ENCODE measurements at places on chromosomes 11 and 22. TPM values are rescaled to one million over a fixed set of nuclear protein-coding genes. Genes with fewer than 3 reads are reported as not detected.

The KCNC1 gene
- not detected for total RNA-seq

The ALX4 gene
- not detected for total RNA-seq

The INS gene
- total RNA-seq, result not detected

The MEI1 gene
- 4.3 TPM for total RNA-seq

The BLID gene
- total RNA-seq, result 0.62 TPM

The CRACR2B gene
- total RNA-seq, result 43.6 TPM

DNA sequence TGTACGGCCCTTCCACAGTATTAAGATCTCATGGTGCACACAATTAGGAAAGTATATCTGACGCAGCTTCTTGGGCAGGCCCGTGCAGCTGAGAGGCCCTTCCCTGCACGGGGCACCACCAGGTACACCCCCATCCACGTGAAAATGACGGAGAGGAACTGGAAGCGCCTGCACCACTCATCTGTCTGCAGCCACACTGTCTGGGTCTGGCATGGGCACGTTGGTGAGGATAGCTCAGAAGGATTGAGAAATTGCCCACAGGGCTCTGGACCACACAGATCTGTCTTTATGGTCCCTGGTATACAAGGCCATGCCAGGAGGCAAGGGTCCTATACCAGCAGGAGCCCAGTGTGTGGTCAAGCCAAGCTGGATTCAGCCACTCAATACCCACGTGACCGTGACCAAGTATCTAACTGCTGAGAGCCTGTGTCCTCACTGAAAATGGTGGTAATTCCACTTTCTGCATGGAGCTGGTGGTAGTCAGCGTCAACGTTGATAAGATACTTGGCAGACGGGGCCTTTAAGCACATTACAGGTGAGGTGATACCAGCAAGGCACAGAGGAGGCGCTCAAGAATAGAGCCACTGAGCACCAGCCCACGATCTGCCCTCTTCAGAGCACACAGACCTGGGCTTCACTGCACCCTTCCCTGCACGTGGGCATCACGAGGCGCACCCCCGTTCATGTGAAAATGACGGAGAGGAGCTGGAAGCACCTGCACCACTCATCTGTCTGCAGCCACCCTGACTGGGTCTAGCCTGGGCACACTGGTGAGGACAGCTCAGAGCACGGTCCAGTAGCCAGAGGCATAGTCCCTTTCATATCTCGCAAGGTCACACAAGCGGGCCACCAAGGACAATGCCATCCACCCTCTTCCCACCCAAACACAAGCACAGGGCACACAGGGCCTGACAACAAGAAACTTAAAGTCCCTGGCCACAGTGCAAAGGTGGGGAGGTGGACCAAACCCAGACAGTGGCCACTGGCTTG lies 28.4 kb downstream of the SHANK2 start:
- peak; percentile 20 for DNase-seq

GRCh38 chr11:2528301-2529050 lies 83.7 kb downstream of the KCNQ1 start:
- DNase-seq, result peak; percentile 37

GRCh38 chr11:46504817-46505613 lies 88.8 kb downstream of the AMBRA1 start:
- DNase-seq, result no peak

DNA sequence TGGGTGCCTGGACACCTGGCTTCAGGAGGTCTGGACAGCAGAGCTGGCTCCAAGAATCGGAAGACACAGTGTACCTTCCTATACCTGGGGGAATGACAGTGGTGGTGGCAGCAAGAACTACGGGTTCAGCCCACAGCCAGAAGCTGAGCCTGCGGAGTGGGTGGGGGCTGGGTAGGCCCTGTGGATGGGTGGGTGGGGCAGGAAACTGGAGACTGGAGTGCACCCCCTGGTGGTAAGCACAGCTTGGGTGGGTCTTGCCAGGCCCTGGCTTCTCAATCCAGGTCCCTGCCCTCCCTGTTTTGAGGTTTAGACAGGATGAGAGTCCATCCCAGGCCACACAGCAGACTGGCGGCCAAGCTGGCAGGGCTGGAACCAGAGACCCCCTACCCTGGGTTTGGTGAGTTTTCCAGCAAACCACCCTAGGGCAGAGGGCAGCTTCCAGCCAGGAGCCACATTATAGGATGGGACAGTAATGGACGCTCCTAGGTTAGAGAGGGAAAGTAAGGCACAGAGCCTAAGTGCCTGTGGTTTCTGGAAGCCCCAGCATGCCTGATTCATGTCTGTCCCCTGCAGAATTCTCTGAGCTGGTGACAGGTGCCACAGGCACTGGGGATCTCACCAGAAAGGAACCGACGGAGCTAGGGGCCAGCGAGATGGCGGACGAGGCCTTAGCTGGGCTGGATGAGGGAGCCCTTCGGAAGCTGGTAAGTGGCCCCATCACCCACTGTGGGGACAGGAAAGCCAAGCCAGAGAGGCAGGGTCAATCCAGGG lies 1.7 kb downstream of the SMTN start:
- DNase-seq, result no peak

DNA sequence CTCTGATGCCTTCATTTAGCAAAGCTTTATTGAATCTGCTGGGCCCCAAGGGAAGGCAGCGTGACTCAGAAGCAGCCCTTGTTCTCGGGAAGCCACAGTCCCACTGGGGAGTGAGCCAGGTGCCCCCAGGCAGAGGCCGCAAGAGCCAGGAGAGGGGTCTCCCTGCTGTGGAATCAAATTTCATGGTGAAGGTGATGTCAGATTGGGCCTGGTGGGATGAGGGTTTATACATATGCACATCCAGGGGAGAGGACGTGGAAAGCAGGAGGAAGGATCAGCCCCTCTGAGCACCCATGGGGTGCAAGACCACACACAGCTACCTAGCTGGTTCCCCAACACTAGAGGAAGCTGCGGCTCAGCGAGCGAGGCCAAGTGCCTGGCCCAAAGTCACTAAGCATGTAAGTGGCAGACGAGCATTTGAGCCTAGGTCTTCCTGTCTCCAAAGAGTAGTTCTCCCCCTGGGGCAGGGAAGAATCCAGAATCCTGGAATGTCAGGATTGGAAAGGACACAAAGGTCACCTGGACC lies 2.0 kb downstream of the SYNGR1 start:
- no peak for DNase-seq

GRCh38 chr11:38814670-38815069 lies 2216.6 kb upstream of the RAG2 start:
- no peak for DNase-seq

GRCh38 chr22:23531966-23532705 lies 48.0 kb downstream of the IGLL1 start:
- peak; percentile 14 for DNase-seq

GRCh38 chr11:64924910-64925284 lies 408 bp downstream of the PPP2R5B start:
- DNase-seq, result no peak

DNA sequence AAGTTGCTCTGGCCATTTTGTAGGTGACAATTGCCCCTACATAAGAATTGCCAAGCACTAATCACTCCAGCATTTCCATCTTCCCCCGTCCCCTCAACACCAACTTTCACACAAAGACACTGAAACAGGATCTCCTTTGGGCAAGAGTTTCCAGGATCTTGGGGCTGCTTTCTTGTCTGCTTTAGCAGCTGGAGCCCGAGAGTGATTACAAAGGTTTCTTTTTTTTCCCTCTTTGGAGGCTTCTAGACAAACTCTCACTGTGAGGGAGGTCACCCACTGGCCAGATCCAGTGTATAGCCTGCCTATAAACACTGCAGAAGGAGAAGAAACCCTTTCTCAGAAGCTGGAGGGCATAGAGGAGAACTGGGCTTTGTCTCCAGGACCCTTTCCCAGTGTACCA lies 92.5 kb downstream of the APIP start:
- no peak for DNase-seq

GRCh38 chr11:72940417-72940816 lies 126.2 kb downstream of the ATG16L2 start:
- DNase-seq, result no peak

DNA sequence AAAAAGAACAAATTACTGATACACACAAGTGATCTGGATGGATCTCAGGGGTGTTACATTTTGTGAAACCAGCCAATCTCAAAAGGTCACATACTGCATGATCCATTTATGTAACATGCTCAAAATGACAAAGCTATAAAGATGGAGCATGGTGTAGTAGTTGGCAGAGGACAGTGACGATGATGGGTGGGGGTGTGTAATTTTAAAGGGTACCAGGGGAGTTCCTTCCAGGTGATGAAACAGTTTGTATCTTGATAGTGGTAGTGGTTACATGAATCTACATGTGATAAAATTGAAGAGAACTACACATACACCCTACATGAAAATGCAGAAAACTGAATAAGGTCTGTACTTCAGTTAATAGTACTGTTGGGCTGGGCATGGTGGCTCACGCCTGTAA lies 17.1 kb downstream of the TMEM184B start:
- no peak for DNase-seq

DNA sequence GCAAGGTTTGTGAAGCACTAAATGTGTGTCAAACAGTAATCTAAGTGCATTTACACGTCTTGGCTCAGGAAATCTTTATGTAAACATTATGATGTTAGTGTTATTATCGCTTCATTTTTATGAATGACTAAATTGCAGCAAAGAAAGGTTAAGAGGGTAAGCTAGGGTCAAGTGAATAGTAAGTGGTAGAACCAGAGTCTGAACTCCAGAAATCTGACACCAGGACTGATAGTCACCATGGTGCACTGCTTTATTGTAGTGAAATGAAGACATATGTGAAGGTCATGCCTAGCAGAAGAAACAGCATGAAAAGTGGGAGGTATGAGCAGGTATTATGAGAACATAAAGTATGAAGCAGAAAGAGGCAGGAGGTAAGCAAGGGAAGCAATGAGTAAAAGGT lies 368.7 kb upstream of the TENM4 start:
- no peak for DNase-seq

DNA sequence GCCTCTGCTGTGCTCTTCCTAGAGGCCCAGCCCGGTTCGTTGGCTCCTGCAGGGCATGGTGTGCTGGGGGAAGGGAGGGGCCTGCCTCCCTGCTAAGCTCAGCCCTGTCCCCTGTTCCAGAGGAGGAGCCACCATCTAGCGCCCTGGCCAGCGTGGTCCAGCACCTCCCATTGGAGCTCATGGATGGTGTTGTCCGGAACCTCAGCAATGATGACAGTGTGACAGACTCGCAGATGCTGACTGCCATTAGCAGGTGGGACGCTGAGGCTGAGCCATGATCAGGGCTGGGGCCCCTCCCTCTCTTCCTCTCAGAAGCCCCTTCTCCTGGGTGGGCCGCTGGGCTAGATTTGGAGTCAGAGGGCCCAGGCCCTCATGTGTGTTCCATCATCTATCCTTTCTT lies 9.1 kb downstream of the USP35 start:
- DNase-seq, result peak; percentile 30

DNA sequence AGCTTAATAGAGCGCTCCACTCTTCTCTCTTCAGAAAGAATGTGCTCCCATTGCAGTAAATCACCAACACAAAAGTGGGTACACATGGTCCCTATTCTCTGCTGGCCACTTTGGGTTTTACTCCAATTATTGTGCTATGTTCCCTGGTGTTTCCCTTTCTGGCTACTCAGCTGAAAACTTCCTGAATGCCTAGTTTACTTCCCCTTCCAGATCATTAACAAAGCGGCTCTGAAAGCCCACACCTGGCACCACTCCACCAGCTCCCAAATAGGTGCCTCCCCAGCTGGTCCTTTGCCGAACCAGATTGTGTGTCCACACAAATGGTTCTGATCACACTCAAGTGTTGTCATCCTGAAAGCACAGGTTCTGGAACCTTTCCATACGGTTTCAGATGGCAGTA lies 443.7 kb downstream of the NTM start:
- DNase-seq, result no peak

DNA sequence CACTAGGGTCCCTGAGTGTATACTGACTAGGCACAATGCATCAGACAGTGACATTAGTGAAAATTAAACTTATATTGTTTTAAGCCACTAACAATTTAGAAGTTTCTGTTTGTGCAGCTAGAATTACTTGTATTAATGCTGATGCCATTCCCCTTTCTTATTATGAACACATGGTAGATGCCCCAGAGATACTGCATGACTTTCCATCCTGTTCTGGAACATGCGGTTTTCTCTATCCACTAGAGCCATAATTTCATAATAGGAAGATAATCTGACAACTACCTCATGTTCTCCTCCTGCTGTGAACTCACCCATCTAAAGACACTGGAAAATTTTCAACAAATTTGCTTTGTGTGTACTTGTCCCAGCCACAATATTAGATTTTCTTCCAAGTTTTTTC lies 1256.4 kb downstream of the FAM181B start:
- no peak for DNase-seq

- no peak for DNase-seq
Observed at GRCh38 chr11:44833877-44834452, 107.2 kb downstream of the TSPAN18 start.

GRCh38 chr11:106278391-106278790 lies 200.9 kb downstream of the AASDHPPT start:
- DNase-seq, result no peak

DNA sequence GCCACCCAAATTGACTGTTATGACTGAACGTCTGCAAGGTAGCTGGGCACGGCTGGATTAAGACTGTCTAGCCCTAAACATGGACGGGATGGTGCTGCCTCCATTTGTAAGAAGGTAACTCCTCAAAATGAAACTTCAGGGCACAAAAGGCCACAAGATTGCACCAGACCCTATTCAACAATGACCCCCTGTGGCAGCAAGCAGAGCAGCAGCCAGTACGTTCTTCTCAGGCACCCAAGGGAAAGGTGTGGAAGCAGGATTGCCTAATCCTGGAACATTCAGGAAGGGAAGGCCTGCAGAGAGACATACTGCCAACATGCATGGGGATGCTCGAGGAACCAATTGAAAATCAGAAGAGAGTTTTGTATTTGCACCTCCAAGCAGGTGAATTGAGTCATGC lies 4.5 kb upstream of the TBX10 start:
- no peak for DNase-seq

DNA sequence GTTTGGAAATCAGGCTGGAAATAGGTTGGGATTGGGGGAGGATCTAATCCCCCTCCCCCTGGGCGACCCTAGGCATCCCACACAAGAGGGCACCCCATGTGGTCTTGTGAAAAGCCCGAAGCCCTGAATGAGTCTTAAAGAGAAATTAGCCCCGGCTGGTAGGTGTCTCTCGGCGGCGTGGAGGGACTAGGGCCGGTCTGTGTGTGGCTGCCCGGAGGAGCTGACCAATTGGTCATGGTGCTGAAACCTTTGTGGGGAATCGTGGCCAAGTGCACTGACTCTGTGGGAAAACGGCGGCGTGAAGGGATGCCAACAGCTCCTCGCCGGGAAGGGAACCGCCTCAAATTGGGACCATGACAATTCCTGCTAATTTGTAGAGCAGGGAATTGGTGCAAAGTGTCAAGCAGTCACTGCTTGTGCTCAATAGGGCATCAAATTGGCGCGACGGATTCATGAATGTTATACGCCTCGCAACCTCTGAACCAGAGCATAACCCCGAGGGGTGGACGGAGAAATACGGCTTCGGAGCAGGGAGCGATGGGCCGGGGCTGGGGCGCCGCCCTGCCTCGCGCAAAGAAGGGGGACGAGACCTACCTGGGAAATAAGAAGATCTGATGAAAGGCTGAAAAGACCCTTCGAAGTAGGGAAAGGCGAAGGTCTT lies 1.5 kb downstream of the DBX1 start:
- DNase-seq, result peak; percentile 53

GRCh38 chr11:10400856-10401255 lies 54.2 kb upstream of the AMPD3 start:
- DNase-seq, result no peak

GRCh38 chr11:61814247-61814957 lies 2.4 kb downstream of the FADS1 start:
- DNase-seq, result no peak

Measured in lower lobe of right lung (tissue), 2 donors.